Psoas muscle (tissue), 8 donors: ENCODE measurements at places on chromosomes 2 and 18. TPM values are rescaled to one million over a fixed set of nuclear protein-coding genes. Genes with fewer than 3 reads are reported as not detected.

Gene OTOS
- not detected for total RNA-seq

Gene TRIM43
- not detected for total RNA-seq

DNA sequence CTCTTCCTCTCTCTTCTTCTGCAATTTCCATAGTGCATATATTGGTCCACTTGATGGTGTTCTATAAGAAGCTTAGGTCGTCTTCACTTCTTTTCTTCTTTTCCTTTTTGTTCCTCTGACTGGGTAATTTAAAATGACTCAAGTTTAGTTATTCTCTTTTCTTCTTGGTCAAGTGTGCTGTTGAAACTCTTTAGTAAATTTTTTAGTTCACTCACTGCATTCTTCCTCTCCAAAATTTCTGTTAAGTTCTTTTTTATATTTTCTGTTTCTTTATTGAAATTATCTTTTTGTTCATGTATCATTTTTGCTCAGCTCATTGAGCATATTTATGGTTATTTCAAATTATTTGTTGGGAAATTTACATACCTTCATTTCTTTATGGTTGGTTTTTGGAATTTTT lies 32.7 kb upstream of the ZSWIM2 start:
- DNase-seq: no peak
- H3K4me1 ChIP-seq: no peaks in the 10 kb centered on the region
- H3K36me3 ChIP-seq: no peaks in the 10 kb centered on the region
- H3K4me3 ChIP-seq: no peak overlapping the region
- H3K27ac ChIP-seq: no peak overlapping the region
- H3K27me3 ChIP-seq: no peaks in the 10 kb centered on the region

GRCh38 chr2:15372019-15372418 lies 189.1 kb downstream of the NBAS start:
- peaks cover 27% of the 10 kb centered on the region for H3K36me3 ChIP-seq
- no peak overlapping the region for H3K4me3 ChIP-seq
- H3K4me1 ChIP-seq: no peaks in the 10 kb centered on the region
- H3K27me3 ChIP-seq: no peaks in the 10 kb centered on the region

GRCh38 chr2:104043864-104044263 lies 810.1 kb upstream of the POU3F3 start:
- no peak overlapping the region for H3K4me3 ChIP-seq
- DNase-seq: no peak
- H3K27ac ChIP-seq: no peak overlapping the region
- no peaks in the 10 kb centered on the region for H3K27me3 ChIP-seq
- no peaks in the 10 kb centered on the region for H3K36me3 ChIP-seq
- no peaks in the 10 kb centered on the region for H3K4me1 ChIP-seq

DNA sequence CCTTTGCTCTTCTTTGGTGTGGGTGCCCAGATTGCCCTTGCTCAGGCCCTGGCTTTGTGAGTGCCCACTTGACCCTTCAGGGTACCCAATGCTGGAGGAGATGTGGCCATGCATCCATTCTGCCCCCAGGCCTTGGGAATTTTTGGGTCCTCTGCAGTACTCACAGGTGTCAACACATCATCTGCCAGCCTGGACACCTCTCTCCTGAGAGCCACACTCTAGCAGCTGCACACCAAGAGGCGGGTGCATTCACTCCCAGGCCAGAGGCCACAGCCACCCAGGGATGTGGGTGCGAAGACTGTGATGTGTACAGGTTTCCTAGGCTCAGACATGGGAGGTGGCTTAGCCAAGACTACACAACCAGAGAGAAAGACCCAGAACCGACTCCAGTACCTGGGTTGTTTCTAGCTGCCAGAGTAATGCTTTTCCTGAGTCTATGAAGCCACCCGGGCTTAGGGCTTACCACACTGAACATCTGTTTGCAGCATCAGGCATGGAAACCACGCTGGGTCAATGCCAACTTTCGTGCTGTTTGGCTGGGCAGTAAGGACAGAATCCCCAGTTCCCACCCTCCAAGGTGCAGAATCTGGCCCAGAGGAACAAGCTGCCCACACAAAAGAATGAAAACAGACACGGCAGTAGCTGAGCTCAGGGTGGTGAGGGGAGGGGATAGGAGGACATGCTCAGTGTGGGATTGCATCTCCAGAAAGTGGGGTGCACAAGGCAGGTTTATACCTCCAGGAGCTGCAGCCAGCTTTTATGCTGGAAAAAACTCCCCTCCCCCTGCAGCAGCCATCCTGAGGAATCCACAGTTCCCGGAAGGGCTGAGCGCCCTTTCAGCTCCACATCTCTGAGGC lies 40.1 kb downstream of the KCNF1 start:
- H3K27me3 ChIP-seq: no peaks in the 10 kb centered on the region
- no peaks in the 10 kb centered on the region for H3K36me3 ChIP-seq
- DNase-seq: no peak
- H3K4me1 ChIP-seq: no peaks in the 10 kb centered on the region

DNA sequence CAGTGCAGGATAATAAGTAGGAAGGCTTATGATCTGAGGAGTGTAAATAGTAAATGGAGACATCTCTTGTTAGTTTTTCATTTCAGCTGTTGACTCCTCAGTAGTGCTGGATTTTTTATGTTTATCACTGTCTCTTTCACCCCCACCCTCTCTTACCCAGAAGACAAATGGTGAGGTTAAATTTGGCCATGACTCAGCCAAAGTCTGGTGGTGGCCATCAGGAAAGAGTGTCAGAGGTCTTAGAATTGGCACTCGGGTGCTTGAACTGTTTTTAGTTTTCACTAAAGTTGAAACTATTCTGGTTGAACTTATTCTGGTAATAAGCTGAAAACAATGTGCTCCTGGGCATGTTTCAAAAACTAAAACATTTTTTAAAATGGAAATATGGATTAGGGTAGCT lies 123.3 kb downstream of the FHOD3 start:
- no peak overlapping the region for H3K4me3 ChIP-seq
- H3K36me3 ChIP-seq: no peaks in the 10 kb centered on the region
- no peaks in the 10 kb centered on the region for H3K27me3 ChIP-seq
- peaks cover 32% of the 10 kb centered on the region for H3K4me1 ChIP-seq
- peak overlapping the region; percentile 97 for H3K27ac ChIP-seq

DNA sequence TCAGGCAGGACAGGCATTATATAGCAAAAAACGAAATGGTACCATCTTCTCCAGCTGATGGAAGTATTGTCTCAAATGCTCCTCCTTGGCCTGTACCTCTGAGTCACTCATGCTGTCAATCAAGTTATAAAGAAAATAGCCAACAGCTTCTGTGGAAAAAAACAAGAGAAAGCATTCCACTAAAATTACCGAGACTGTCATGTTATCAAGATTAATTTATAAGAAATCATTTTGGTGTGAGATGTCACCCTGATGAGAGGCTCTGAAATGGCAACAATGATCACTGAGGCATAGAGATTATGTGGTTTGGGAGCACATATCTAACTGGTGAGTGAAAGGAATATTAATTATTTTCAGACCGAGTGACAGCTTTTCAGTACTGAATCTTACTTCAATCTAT lies 47.4 kb downstream of the LRPPRC start:
- no peak overlapping the region for H3K4me3 ChIP-seq
- peaks cover 97% of the 10 kb centered on the region for H3K36me3 ChIP-seq
- no peak for DNase-seq

GRCh38 chr2:133633881-133634409 lies 65.7 kb upstream of the NCKAP5 start:
- H3K4me3 ChIP-seq: no peak overlapping the region
- DNase-seq: no peak

- no peak for DNase-seq
- H3K4me3 ChIP-seq: no peak overlapping the region
- no peaks in the 10 kb centered on the region for H3K36me3 ChIP-seq
- no peak overlapping the region for H3K27ac ChIP-seq
- no peaks in the 10 kb centered on the region for H3K27me3 ChIP-seq
Observed at GRCh38 chr2:26884486-26884885, 36.6 kb downstream of the DPYSL5 start.

DNA sequence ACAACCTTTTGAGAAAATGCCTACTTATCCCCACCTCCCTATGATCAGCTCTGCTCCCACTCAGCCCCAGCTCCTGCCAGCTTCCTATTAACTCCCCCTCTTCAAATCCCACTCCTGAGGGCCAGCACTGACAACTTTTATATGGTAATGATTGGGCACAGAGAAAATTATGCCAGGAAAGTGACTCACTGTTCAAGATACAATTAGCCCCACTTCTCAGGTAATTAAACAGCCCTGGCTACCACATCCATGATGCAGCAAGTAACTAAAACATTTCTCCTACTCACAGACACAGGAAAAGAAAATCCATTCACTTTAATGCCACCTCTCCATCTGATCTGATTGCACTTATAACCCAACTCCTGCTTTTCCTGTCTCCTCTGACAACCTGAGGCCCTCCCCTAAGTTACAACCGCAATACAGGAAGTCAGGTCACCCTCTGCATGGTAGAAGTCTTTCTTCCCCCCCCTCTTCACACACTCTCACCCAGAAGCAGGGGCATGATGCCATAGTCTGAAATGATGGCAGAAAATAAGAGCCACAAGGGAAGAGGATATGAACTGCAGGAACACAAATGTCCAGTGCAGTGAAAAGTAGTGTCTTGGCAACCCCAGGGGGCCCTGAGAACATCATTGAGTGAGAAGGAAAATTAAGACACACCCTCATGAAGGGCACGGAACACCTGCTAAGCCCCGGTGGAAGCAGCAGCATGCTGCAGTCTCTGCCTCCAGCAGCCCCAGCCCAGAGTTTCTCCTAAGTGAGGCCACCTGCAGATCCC lies 54.4 kb downstream of the STK39 start:
- no peak for DNase-seq
- H3K27me3 ChIP-seq: no peaks in the 10 kb centered on the region
- no peaks in the 10 kb centered on the region for H3K36me3 ChIP-seq
- H3K4me3 ChIP-seq: no peak overlapping the region
- no peak overlapping the region for H3K27ac ChIP-seq
